ENCODE measurements at places on chromosomes 11 and 22.

- DNase-seq, result no peak
Observed at GRCh38 chr11:132064987-132065620, 694.7 kb downstream of the NTM start.

- DNase-seq, result peak; percentile 64
Observed at GRCh38 chr11:69122630-69123431, 32.9 kb upstream of the SMIM38 start.

GRCh38 chr11:2524446-2525165 lies 79.8 kb downstream of the KCNQ1 start:
- peak; percentile 26 for DNase-seq

DNA sequence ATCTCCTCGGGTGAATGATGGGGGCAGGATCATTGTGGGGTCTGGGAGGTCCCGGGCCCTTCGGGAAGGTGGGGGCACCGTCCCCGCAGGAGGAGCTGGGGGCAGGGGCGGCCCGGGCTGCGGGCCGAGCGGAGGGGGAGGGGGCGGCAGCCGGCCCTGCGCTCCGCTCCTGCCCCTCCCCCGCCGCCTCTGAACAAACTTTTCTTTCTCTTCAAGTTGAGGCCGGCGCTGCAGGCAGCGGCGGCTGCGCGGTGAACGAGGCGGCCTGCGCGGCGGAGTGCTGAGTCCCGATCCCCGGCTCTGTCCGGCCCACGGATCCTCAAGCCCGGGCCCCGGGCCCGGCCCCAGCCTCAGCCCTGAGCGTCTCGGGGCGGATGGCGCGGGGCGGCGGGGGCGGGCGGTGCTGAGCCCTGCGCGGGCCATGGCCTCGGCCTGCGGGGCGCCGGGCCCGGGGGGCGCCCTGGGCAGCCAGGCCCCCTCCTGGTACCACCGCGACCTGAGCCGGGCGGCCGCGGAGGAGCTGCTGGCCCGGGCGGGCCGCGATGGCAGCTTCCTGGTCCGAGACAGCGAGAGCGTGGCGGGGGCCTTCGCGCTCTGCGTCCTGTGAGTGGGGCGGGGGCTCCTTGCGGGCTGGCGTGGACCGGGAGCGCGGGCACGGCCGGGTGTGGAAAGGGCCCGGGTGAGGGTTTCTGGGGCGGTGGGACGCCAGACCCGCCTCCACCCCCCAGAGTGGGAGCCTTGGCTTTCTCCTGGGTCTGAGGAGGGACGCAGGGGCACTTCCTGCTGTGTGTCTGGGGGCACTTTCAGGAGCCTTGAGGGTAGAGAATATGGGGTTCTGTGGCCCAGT lies at the start of gene INPPL1:
TSS of gene INPPL1 (plus strand) at position 204 of the 847 bp plus-strand sequence. CDS start at position 422, 218 bp downstream.
- DNase-seq, result no peak

GRCh38 chr11:117823294-117823945 lies 1.1 kb downstream of the FXYD2 start:
- no peak for DNase-seq

- no peak for DNase-seq
Observed at GRCh38 chr11:122077459-122077858, 38.6 kb downstream of the BLID start.

DNA sequence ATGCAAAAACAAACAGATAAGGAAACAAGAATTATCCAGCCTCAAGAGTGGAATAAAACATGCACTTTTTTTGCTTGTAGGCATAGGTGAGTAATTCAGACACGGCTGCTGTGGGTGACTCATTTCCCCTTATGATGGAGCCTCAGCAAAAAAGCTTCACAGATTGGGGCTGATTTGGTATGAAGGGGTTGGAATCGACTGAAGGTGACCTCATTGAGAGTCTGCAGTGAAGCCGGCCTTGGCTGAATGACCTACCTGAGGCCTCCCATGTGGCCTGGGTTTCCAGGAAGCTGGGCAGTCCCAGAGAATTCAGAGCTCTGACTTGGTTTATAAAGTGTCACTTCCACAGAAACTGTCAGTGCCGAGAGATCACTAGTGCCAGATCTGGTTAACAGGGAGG lies 34.2 kb upstream of the VPREB1 start:
- DNase-seq, result peak; percentile 51

- no peak for DNase-seq
Observed at GRCh38 chr22:38700270-38700788, 414 bp downstream of the JOSD1 start.

- DNase-seq, result no peak
Observed at GRCh38 chr22:39254122-39254521, 9.3 kb upstream of the PDGFB start.

- no peak for DNase-seq
Observed at GRCh38 chr11:45333001-45333971, 47.1 kb upstream of the SYT13 start.

- no peak for DNase-seq
Observed at GRCh38 chr11:116930586-116930985, 93.2 kb upstream of the APOA1 start.

DNA sequence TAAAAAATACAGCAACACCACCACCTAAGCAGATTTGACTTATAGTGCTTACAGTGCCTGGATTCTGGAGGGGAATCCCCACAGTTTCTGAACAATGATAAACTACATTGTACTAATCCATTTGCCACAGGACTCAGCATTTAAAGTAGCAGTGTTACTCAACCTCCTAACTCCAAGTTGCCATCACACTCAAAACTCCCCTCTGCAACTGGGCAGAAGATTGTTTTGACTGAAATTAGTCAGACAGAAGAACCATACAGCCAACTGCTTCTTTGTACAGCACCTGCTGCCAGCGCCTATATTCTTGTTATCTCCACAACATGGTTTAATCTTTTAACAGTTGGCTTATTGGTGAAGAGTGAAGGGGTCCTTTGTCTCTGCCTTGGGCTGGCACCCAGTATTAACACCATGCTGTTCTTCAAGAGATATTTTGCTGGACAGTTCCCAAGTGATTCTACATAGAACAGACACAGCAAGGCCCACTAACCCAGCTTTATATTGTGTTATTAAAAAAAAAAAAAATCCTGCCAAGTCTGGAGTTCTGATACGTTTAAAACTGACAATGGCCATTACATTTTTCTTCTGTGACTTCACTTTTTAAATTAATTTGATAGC lies 273.2 kb downstream of the DCDC1 start:
- DNase-seq, result no peak

DNA sequence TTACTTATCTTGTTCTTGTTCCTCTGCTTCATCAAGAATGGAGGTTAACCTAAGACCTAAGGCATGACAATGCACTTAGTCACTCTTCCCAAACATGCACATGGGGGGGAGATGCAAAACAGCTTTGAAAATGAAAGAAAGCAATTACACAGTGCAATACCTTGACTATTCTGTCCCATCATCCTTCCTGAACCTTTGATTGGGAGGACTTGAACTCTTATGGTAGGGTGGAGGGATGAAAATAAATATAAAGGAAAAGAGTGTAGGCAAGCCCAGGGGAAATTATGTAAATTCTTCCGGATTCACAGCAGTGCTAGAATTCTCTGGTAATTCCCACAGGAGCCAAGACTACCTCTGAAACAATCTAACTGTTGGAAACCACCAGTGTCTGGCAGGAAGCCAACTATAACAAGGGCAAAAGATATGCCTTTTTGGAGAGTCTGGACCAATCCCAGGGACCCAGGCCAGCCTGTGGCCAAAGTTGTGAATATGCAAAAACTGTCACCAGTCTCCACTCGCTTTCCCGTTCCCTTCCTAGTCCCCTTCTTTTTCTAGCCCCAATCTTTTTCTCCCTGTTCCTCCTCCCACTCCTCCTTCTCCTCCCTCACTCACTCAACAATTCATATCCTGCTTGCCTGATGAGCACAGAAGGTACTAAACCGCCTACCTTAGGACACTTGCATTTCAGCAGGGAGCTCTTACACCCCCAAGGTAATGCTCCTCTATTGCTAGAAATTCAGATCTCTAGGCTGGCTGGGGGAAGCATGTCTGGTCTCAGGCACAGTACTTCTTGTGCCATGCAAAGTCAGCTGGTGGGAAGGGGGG lies 2.5 kb upstream of the RCN1 start:
- DNase-seq, result no peak

DNA sequence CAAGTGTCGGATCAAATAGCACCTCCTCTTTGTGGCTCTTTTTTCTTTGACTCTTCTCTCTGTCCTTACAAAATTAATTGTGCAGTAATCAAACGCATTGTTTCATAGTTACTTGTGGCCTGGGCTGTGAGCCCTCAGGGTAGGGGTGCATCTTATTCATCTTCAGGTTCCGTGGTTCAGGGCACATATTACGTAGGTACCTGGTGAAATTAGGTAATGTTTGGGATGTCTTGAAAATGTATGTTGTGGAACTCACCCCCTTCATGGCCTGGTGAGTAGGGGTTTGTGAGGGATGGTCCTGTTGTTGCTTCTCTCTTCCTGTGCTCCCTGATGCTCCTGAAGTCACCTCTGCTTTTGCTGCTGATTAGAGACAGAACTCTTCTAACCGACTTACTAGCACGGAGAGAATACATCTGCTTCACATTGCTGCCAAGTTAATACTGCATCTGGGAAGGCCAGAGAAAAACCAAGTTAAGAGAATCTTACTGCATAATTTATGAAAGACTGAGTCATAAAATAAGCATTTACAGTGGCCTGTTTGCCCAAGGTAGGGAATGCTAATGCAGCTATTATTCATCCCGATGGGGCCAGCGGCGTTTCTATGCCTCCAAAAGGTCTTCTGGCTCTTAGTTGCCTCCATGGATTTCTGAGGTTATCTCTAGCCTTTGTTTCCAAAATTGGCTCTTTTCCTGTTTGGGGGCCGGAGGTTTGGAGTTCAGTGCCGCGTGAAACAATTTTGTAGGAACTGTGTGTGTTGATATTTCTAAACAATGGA lies 66.9 kb downstream of the TBC1D22A start:
- DNase-seq, result no peak

All from CD8-positive, alpha-beta memory T cell (primary cell).